ENCODE measurements at places on chromosomes 16 and 17.
A peak's percentile ranks its signal among the peaks of the same experiment; 100 is the strongest.

DNA sequence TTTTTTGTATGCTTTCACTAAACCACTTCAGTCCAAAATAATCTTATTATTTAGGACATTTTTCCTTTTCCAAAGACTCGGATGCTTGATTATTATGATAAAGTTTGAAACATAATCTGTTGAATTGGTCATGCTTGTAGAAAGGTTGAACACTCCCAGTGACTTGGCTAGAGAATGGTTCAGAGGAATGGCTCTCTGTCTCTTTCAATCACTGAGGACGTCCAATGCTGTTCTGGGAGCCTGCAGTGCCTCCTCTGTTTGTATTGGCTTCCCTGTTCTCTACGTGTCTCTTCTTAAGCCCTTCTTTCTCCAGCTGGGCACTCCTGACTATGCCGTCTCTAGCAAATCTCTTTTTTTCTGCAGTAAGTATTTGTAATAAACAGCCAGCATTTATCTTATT lies 369.0 kb upstream of the DYNLRB2 start:
- H3K27me3 ChIP-seq: no peaks in the 10 kb centered on the region
- H3K36me3 ChIP-seq: no peaks in the 10 kb centered on the region
- no peak overlapping the region for H3K27ac ChIP-seq
- H3K4me3 ChIP-seq: no peak overlapping the region
- H3K4me1 ChIP-seq: no peaks in the 10 kb centered on the region
- DNase-seq: no peak

- peaks cover 40% of the 10 kb centered on the region for H3K27me3 ChIP-seq
- peaks cover 9% of the 10 kb centered on the region for H3K4me1 ChIP-seq
- H3K4me3 ChIP-seq: no peak overlapping the region
- no peaks in the 10 kb centered on the region for H3K36me3 ChIP-seq
- DNase-seq: no peak
Observed at GRCh38 chr16:27311897-27312303, 1.9 kb upstream of the IL4R start.

DNA sequence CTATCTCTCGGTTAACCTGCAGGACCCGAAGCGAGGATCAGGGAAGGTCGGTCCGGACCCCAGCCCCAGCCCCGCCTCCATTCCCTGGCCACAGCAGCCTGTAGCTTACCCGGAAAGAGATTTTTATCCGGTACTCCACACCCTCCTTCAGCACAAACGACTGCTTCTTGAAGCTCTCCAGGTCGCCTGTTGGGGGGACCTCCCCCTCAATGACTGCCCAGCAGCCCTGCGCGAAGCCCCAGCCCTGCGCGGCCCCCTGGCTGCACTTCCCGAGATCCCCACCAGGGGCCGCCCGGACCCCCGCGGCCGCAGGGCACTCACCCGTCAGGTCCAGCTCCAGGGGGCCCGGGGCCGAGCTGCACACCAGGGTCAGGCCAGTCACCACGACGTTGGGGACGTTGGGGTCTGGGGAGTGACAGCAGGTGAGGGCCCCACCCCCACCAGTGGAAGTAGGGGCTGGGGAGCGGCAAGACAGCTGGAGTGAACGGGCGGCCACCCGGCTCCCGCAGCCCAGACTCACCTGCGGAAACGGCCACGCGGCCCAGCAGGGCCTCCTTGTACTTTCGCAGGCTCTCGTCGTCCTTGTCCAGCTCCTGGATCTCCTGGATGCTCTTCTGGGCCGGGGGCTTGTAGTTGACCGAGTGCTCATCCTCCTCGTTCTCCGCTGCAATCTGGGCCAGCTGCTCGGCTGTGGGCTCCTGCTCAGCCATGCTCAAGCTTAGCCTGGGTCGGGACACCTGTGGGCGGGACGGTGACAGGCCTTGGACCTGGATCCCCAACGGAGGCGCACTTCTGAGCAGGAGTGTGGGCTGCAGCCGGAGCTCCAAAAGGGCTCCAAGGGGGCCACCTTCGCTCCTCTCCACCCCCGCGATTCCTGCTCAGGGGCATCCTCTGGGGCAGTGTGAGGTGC lies 1.7 kb downstream of the ARHGDIA start:
- H3K36me3 ChIP-seq: peaks cover 61% of the 10 kb centered on the region
- H3K27me3 ChIP-seq: no peaks in the 10 kb centered on the region
- H3K4me3 ChIP-seq: peak overlapping the region; percentile 73
- no peak for DNase-seq
- H3K27ac ChIP-seq: peak overlapping the region; percentile 82
- H3K4me1 ChIP-seq: peaks cover 40% of the 10 kb centered on the region

DNA sequence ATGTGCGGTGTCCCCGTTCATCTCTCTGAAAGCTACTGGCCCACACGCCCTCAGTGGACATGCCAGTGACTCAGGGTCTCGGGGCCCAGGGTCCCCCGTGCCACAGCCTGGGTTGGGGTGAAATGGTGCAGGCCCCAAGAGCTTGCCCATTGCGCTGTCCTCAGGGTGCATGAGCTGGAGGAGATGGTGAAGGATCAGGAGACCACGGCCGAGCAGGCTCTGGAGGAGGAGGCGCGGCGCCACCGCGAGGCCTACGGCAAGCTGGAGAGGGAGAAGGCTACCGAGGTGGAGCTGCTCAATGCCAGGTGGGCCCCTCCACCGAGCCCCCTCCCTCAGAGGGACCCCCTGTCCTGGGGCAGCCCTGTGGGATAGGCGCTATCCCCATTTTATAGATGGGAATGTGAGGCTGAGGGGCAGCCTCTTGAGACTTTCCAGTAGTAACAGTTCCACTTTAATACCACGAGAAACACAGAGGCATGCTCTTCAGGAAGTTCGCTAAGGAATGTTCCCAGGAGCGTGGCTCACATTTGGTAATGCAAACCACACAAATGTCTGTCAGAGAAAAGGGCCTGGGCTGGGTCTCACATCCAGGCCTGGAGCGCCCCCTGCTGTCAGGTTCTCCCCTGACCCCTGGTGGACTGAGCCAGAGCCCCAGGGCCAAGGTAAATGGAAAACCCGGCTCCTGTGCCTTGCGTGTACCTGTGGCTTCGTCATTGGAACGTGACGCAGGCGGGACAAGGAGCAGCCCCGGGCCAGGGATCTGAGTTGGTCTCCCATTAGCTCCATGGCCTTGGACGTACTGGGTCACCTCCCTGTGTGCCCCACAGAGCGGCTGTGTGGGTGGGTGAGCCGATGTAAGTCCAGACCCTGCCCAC lies 133.7 kb downstream of the RAB11FIP4 start:
- H3K27ac ChIP-seq: no peak overlapping the region
- no peaks in the 10 kb centered on the region for H3K27me3 ChIP-seq
- DNase-seq: no peak
- no peak overlapping the region for H3K4me3 ChIP-seq
- peaks cover 73% of the 10 kb centered on the region for H3K36me3 ChIP-seq

DNA sequence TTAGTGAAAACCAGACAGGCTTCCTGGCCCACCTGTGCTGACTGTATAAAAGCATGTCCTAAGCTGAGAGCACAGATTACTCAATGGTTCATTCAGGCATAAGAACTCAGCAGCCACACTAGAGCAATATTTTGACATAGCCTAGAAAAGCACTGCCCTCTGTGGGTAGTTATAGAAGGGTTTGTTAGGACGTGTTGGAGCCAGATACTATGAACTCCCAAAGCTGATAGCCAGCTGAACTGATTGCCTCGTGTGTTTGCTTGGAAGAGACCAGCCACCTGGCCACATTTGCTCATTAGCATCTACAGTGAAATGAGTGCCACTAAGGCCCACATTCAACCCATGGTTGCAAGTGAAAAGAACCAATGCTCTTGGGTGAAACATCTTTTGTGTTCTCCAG lies 30.8 kb upstream of the ABCA5 start:
- H3K4me1 ChIP-seq: no peaks in the 10 kb centered on the region
- H3K27me3 ChIP-seq: no peaks in the 10 kb centered on the region
- H3K36me3 ChIP-seq: no peaks in the 10 kb centered on the region
- H3K27ac ChIP-seq: no peak overlapping the region

GRCh38 chr16:49701789-49702494 lies 154.0 kb downstream of the ZNF423 start:
- no peak for DNase-seq
- no peaks in the 10 kb centered on the region for H3K27me3 ChIP-seq
- peak overlapping the region; percentile 43 for H3K27ac ChIP-seq

DNA sequence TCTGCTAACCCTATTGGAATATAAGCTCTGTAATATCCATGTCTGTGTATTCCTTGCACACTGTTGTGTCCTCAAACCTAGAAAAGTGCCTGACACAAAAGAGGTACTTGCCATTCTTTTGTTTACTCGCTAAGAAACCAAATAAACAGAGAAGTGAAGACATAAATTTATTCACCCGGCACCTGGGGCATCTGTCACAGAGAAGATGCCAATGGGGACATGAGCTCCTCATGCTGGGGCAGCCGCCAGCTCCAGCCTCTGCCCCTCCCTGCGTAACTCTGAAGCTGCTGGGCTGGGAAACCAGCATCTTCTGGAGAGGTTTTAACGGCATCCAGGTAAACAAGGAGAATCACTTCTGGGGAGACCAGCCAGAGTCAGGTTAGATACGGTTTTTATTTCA lies 15.1 kb upstream of the CDRT4 start:
- no peak for DNase-seq
- H3K36me3 ChIP-seq: peaks cover 2% of the 10 kb centered on the region
- H3K27me3 ChIP-seq: no peaks in the 10 kb centered on the region
- no peak overlapping the region for H3K4me3 ChIP-seq
- H3K27ac ChIP-seq: no peak overlapping the region

DNA sequence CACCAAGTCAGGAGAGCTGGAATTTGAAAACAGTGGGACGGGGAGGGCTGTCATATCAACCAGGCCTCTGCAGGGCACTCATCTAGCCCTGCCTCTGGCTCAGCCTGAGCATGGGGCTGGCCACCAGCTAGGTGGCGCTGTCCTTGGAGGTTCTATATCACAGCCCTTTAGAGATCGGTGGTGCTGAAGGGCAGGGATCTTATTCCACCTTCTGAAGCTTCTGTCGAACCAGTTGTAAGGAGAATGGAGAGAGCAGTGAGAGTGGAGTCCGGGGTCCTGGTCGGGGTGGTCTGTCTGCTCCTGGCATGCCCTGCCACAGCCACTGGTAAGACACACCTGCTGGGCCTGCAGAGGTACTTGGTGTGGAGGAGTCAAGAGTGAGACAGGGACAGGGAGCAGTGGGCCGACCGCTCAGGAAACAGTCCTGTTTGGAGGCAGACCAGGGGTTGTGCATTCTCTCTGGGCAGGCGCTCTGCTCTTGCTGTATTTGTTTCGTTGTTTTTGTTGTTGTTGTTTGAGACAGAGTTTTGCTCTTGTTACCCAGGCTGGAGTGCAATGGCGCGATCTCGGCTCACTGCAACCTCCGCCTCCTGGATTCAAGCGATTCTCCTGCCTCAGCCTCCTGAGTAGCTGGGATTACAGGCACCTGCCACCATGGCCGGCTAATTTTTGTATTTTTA lies at the start of gene CES3:
Gene CES3 (plus strand): TSS at position 202 of the 680 bp plus-strand sequence. CDS start 42 bp downstream, at position 244.
- no peak within 1 kb of the TSS for H3K27ac ChIP-seq
- no peaks in the 10 kb centered on the region for H3K27me3 ChIP-seq
- no peak within 1 kb of the TSS for H3K4me3 ChIP-seq
- peak; percentile 50 for DNase-seq

DNA sequence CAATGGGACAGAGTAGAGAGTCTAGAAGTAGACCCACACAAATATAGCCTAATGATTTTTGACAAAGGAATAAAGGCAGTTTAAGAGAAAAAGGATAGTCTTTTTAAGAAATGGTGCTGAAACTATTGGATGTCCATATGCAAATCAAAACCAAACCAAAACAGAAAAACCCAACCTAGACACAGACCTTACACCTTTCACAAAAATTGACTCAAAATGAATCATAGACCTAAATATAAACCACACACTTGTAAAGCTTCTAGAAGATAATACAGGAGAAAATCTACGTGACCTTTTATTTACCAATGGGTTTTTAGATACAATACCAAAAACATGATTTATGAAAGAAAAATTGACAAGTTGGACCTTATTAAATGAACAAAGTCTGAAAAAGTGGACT lies 66.4 kb upstream of the MPHOSPH6 start:
- H3K27ac ChIP-seq: no peak overlapping the region
- no peak overlapping the region for H3K4me3 ChIP-seq
- no peaks in the 10 kb centered on the region for H3K27me3 ChIP-seq
- no peak for DNase-seq
- H3K36me3 ChIP-seq: no peaks in the 10 kb centered on the region

GRCh38 chr17:10748531-10749181 lies 18.8 kb upstream of the TMEM220 start:
- no peaks in the 10 kb centered on the region for H3K27me3 ChIP-seq
- no peaks in the 10 kb centered on the region for H3K36me3 ChIP-seq
- no peak overlapping the region for H3K27ac ChIP-seq
